ENCODE measurements at places on chromosomes 1 and 21.

DNA sequence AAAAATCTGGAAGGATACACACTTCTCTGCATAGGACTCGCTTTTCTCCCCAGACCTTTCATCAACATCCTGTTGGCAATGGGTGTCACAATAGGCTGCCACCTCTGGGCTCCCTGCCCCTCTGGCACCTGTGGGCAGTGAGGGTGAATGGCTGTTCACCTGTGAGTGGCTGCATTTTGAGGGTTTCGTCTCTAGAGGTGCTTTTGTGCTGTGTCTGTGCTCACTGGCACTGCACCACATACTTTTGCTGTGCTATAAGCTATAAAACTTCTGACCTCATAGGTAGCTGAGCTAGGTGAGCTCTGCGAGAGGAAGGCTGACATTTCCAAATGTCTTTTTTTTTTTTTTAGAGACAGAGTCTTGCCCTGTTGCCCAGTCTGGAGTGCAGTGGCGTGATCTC, 35.9 kb downstream of the SLC30A1 start:
- no peak for DNase-seq

GRCh38 chr1:1541956-1542765, 1.7 kb upstream of the TMEM240 start:
- DNase-seq, result no peak

DNA sequence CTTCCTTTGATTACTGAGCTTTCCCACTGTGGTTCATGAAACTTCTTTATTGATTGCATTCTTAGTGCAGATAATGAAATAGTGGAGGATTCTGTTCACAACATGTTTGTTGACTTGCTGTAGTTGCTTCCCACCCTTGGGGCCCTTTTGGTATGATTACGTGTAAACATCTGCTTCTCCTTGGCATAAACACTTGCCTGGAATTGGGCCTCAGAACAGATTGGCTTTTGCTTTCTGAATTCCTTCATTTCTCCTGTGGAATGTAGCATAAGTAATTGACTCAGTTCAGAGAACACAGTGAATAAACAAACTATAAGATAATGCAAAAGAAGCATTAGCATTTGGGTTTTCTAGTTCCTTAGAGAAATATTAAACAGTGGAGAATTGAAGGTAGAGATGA, 59.5 kb upstream of the LAMC2 start:
- DNase-seq, result no peak

DNA sequence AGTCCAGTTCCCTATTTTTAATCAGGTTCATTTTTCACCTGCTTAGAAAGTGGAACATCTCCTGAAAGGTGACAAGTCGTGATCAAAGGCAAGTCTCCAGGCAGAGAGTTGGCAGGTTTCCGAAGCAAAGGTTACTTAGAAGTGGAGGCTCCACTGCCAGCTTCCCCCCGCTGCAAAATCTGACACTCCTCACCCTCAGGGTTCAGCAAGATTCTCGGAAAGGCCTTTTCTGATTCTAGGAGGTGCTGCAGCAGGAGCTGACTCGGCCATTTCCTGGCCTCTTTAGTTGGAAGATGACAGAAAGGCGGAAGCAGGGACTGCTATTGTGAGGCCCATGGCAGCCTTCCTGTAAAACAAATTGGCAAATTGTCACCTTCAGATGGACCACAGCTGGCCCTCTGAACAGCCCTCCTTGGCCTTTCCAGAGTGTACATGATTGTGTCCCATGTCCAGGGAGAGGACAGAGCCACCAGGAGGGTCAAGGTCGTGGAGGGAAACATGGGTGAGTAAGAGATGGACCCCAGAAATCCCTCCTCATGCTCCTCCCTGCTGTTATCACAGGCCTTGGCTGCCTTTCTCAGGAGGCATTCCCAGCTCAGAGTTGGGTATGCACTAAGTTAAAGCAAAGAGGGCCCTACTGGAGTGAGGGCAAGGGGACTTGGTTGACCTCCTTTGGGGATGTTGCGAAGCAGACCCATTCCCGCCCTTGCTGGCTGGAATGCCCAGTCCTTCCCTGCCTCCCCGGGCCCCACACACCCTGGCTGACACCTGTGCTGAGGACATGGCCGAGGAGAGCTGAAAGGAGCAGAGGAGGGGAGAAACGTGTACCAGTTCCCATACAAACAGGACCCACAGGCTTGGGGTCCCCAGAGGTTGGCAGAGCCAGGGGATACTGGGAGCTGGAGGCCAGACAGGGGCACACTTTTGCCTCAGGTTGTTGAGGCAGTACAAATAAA, 115.5 kb upstream of the IRF2BP2 start:
- DNase-seq, result no peak

DNA sequence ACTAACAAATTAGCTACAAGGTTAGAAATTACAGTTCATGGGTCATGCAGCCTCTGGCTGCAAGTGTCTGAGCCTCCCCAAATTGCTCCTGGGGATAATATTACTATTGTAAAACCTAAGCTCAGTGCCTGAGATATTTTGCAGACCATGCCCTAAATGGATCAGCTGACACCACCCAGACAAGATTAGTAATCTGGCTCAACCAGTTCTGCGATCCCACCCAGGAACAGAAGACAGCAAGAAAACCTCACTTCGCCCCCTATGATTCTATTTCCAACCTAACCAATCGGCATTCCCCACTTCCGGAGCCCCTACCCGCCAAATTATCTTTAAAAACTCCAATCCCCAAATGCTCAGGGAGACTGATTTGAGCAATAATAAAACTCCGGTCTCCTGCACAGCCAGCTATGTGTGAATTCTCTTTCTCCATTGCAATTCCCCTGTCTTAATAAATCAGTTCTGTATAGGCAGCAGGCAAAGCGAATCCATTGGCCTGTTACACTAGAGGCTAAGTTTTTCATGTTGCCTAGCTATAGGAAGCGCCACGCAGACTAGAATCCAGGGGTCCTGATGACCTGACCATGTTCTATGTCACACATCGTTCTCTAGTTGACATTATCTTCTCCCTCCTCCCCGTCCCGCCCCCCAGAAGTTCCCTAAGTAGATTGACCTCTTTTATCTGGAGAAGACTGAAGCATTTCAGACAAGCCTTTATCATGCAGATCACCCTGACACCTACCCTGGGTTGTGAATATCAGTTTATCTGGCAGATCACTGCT, 22.4 kb upstream of the ZFYVE9 start:
- no peak for DNase-seq

DNA sequence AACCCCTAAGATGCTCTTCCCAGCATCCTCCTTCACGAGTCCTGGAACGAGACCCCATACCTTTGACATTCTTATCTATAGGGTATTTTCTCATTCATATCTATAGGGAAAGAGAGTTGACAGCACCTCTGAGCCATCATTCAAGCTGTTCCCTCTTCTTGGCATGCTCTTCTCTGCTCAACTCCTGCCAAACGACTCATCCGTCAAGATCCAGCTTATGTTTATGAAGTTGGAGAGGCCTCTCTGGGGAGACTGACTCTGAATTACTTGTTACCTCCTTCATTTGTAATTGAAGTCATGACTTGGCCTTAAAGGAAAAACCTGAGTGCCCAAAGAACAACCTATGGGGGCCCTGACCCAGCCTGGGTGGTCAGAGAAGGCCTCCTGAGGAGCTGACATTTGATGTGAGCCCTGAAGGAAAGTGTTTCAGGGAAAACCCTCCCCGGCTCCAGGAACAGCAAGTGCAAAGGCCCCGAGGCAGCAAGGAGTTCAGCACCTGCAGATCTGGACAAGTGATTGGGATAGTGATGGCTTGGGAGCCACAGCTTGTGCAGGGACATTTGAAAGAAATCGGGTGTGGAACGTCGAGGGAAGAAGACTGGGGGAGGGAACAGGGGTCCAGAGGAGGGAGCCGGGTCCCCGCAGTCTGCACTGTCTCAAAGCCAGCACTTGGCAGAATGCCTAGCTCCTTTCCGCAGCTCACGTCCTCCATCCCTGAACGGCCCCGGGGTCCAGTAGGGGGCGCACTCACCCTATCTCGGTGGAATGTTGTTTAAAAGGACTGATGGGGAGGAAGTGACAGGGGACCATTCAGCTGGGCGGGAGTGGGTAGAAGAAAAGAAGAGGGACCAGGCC, 14.0 kb upstream of the CDA start:
- DNase-seq, result peak; percentile 88

- DNase-seq, result no peak
Observed at GRCh38 chr1:230427981-230428380, 1.8 kb upstream of the PGBD5 start.

- no peak for DNase-seq
Observed at GRCh38 chr1:38818175-38818976, 41.2 kb downstream of the RRAGC start.

DNA sequence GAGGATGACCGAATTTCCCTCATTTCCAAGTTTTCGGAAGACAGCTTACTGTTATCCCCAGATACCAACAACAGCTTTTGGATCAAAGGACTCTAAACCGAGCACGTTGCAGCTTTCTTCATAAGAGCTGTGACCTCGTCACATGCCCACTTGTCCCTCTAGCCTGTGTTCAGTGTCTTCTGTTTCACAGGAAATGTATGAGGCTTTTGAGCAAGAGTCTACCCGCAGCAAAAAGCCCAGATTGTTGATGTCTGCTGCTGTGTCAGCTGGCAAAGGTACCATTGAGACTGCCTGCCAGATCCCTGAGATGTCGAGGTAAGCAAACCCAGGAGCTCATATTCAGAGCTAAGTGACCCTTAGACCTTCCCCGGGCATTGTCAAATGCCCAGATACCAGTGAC, 24.1 kb downstream of the CHI3L2 start:
- no peak for DNase-seq

DNA sequence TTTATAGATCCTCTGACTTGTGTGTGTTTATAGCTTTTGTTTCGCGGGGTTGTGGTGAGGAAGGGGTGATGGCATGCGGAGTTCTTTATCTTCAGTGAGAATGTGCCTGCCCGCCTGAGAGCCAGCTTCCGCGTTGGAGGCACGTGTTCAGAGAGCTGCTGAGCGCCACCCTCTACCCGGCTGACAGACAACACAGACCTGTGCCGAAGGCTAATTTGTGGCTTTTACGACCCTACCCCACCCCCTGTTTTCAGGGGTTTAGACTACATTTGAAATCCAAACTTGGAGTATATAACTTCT, 14.4 kb upstream of the CD101 start:
- DNase-seq, result no peak

DNA sequence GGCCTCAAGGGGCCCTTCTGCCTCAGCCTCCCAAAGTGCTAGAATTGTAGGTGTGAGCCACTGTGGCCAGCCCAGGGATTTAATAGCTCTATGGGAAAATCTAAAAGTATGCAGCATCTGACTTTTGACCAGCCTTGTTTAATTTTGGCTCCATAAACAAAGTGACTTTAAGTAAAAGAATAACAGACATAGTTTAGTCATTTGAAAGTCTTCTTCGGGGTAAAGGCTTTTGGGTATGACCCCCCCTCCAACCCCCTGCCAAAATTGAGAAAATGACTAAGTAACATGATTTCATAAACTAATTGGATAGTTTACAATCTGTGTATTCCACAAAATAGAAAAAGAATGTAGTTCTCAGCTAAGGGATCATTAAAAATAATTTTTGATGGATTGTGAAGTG, 17.0 kb downstream of the GPBP1L1 start:
- DNase-seq, result no peak

GRCh38 chr1:242016479-242016878, 17.6 kb upstream of the MAP1LC3C start:
- no peak for DNase-seq

DNA sequence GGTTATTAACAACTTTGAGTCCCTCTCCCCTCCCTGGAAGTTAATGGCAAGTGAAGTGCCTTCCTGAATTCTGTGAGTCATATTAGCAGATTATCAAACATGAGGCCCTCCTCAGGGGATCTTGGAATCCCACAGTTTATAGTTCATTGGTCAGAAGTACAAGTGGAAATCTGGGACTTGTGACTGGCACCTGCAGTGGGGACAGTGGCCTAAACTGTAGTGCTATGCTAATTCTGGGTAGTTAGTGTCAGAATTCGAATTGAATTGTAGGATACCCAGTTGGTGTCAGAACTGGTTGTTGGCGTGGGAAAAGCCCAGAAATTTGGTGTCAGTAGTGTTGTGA, 26.2 kb downstream of the ZYG11B start:
- no peak for DNase-seq

DNA sequence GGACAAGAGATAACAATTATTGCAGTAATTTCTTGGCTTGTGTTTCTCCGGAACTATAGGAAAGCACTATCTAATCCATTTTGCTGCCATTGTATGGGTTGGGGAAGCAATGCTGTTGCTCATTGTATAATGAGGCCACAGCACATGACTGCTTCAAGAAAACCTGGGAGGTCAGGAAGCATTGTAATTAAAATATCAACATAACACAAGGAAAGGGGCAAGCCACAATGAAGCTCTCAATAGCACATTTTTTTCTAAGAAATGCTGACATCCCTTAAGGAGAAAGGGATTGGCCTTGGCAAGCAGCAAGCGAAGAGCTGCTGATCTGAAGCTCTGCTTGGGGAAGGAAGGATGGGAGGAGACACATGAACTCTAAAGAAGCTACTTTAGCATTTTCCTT, 44.0 kb downstream of the PLPP3 start:
- DNase-seq, result no peak

- peak; percentile 12 for DNase-seq
Observed at GRCh38 chr1:220767312-220768125, 19.2 kb upstream of the MTARC1 start.

DNA sequence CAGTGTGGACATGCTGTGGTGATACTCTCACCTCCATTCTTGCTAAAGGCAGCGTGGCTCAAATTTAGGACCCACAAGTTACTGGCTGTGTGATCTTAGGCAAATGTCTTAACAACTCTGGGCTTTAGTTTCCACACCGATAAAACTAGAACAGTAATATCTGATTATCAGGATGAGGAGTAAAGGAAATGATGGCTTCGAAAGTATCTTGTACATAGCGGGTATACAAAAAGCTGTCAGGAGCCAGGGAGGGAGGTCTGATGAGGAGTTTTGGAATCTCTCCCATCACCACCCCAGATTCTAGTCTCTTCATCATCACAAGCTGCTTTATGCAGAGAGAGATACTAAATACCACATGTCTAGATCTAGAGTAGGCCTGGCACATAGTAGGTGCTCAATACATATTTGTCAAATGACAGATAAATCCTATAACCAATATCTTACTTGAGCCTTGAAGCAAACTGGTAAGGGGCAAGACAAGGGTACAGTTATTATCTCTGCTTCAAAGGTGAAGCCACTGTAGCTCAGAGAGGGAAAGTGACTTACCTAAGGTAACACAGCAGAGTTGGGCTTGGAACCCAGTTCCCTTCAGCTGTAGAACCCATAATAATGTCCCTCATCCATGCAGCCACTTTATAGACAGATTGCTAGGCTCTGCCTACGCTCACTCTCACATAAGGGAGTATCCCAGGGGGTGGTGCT, 9.5 kb upstream of the FGR start:
- DNase-seq, result no peak

GRCh38 chr1:165075725-165076370, 280.7 kb downstream of the LMX1A start:
- DNase-seq, result no peak

DNA sequence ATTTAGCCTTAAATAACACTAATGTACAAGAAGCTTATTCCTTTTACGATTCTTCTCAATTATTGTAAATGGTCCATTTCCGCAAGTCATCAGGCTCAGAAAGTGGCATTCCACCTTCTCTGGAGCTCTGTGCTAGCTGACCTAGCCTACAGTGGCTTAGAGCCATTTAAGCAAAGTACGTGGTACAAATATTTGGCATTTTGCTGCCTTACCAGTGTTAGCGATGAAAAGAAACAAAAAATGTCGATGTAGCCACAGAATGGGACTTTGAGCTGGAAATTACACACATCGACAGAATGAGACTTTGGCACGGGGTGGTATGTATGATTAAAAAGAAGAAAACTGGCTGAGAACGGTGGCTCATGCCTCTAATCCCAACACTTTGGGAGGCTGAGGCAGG, 26.1 kb downstream of the OVAAL start:
- no peak for DNase-seq
